ENCODE measurements at places on chromosomes 6 and 20.

GRCh38 chr20:25864326-25864962 lies 167.8 kb upstream of the ZNF337 start:
- no peak for DNase-seq

GRCh38 chr6:130223508-130223907 lies 757 bp upstream of the SAMD3 start:
- DNase-seq, result no peak

DNA sequence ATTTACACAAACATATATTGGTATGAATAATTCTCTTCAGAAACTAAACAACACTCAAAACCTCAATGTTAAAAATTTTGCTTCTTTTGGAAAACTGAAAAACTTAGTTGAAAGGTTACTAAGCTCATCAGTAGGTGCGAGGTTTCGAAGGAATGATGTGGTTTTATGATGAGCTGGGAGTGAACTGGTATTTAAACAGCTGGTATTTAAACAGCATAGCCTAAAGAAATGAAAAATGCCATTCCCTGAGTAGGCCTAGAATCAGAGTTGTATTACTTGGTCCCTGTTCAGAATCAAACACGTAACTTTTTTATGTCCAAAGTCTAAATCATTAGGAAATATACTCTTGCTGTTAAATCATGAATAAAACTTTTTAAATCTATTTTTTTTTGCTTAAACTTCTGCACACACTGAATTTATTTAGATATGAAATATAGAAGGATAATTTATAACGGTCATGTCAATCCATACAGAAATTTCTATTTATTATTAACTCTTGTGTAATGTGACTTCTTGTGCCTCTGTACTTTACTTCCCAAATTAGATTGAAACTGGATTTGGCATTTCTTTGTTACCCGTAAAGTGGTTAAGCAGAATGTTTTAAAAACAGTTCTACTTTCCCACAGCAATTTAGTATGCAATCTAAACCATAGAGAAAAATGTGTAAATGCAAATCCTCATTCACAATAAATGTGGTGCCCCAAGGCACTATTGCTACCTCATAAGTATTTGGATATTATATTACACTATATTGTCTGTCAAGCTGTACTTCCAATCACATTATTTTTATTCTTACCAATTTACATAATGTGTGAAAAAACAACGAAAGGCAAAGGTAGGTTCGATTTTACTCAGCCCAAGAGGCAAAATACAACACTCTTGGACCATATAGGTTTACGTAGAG lies 124.1 kb downstream of the HS3ST5 start:
- DNase-seq, result no peak

GRCh38 chr20:62707276-62707920 lies 1.2 kb upstream of the NTSR1 start:
- DNase-seq, result no peak

GRCh38 chr6:41424370-41425058 lies 89.1 kb downstream of the NCR2 start:
- DNase-seq, result peak; percentile 76

- DNase-seq, result no peak
Measured at GRCh38 chr6:158812611-158813010, 6.6 kb downstream of the EZR start.

GRCh38 chr6:157235600-157236039 lies 87.7 kb downstream of the TMEM242 start:
- DNase-seq, result no peak

GRCh38 chr20:62376112-62377063 lies 9.3 kb upstream of the LAMA5 start:
- DNase-seq, result no peak

DNA sequence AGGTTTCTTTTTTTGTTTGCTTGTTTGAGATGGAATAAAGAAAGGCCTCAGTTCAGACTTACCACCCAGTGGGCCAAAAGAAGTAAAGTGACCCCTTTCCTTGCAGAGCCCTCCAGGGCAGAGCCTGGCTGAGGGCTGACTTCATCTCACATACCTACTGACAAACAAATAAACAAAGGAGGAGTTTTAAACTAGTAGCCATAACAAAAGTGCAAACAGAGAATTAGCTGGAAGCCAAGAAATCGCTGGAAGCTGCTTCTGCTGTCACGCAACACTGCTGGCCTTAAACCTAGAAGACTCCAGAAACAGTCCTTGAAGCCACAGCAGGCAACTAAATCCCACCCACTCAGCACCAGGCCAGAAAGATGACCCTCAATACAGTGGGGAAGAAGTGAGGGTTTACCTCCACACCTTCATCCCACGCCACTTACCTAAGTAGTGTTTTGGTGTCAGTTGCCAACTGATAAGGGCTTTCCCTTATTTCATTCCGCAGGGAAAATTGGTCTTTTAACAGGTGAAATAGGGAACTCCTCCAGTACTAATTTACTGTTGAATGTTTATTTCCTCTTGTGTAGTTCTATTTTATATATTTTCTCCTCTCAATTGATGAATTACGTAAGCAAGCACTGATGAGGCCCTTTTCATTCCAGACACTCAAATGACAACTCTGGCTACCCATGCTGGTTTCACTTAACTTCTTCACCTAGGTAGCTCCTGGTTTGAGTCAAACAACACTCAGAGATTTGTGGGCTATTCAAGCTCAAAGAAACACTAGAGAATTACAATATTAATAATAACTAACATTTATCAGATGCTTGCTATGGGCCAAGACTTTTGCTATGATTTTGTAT lies 46.2 kb downstream of the EDN1 start:
- no peak for DNase-seq

DNA sequence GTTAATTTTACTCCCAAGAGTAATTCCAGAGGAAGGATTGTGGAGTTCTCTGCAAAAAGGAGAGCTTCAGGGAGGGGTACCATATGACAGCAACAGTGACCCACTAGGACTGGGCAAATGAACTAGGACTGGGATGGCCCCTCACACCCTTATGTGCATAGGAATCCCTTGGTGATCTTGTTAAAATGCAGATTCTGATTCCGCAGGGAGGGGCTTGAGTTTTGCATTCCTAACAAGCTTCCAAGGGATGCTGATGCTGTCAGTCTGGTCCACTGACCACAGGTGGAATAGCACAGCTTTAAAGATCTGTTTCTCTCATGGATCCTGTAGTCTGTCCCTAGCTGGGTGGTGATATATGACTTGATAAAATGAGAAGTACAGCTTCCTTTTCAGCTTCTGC lies 6.3 kb upstream of the FOXA2 start:
- no peak for DNase-seq

DNA sequence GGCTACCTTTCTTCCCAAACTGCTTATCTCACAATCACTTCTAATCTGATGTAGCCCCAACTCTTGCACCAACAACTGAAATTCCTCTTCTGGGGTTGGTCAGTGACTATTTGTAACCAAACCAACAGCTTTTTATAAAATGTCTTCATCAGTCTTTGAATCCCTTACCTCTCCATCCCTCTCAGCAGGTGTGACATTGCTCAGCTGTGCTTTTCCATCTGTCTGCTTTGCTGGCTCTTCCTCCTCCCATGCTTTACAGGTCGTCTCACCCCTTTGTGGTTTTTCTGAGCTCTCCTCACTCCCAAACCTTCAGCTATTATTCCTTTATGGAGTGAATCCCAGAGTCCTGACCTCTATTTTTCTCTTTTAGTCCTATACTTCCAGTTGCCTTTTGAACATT lies 5.9 kb downstream of the MAP7 start:
- DNase-seq, result no peak

- DNase-seq, result no peak
Measured at GRCh38 chr20:51994751-51995417, 192.6 kb upstream of the SALL4 start.

GRCh38 chr20:59650418-59650817 lies 46.1 kb downstream of the PHACTR3 start:
- DNase-seq, result no peak

- DNase-seq, result no peak
Measured at GRCh38 chr6:168239044-168239773, 80.4 kb downstream of the DACT2 start.

GRCh38 chr20:57414867-57415592 lies 23.8 kb downstream of the RBM38 start:
- DNase-seq, result no peak

DNA sequence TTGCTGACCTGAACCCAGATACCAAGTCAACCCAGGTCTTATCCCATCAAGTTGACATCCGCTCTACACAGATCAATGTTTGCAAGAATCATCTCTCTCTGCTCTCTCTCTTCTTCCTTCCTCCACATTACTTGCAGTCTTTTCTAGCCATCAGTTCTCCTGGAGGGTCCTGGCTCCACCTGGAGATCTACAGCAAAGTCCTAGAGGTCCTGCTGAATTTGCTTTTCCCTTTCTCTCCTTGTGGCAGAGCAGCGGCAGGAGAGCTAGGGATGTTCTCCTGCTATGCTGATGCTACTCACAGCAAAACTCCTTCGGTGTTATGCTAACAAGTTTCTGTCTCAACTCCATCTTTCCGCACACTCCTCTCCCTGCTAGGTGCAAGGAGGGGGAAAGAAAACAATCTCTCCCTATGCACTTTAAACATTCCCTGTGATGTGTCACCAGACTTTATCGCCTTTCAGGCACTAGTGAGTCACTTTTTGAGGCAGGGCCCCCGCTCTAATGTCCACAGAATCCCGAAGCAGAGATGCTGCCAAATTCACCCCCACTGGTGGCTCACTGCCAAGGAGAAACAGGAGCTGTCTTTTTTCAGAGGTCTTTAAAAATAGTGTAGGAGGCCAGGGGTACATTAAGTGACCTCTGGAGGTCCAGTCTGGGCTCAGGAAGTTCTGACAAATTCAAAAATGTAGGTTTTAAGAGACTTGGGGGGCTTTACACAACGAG lies 62.6 kb downstream of the FAM50B start:
- DNase-seq, result no peak

DNA sequence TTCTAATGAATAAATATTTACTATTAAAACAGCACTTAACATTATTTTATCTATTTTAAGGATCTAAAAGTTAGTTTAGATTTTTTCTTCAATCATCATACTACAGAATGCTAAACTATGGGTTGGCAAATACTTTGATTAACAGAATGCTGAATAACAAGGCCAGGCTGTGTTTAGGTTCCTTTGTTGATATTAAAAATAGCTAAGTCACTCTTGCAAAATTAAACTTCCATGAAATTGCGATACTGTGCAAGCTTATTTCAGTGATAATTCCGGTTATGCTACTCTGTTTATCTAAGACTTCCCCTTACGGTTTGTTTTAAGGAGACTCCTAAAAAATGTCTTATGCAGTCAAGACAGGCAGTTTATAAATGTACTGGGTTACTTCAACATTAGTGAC lies 2.8 kb downstream of the RNF24 start:
- no peak for DNase-seq

DNA sequence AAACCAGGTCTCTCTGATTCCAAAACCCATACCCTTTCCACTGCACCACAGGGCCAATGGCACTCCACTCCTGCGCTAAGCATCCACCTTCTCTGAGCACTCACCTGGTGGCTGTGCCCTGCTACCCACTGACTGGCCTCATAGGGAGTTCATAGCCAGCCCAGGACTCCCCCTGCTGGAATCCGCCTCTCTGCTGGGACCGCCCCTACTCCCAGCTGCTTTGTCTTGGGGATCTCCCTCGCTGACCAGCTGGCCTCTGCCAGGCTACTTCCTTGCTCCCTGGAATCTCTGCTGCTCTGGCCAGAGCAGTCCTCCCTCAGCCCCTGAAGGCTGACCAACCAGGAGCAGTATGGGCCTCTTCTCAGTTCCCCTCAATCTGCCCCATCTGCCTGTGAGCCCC lies 129.7 kb downstream of the FAXC start:
- no peak for DNase-seq

DNA sequence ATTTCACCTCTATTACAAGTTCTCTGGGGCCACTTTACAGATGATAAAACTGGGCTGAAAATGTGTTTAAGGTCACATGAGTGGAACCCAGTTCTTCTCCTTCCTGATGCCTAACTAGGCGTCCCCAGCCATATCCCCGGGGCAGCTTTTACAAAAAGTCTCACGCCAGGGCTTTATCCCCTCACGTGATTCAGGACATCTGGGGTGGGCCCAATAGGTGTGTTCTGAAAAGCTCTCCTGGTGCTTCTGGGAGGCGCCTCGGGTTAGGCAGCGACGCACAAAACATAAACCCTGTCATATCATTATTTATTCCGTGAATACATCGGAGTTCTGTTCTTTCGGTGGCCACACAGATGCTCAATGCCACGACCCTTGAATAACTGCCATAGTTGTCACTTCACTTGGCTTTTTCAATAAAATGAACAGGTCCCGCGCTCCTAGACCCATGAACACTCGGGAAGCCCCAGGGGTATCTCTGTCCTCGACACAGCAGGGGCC lies 32.1 kb downstream of the SF3B5 start:
- DNase-seq, result no peak

Measured in NCI-H1436 (cell line).